ENCODE measurements at places on chromosomes 5 and 9. TPM values are rescaled to one million over a fixed set of nuclear protein-coding genes. Genes with fewer than 3 reads are reported as not detected.

PFN3 gene
- not detected for total RNA-seq

DNA sequence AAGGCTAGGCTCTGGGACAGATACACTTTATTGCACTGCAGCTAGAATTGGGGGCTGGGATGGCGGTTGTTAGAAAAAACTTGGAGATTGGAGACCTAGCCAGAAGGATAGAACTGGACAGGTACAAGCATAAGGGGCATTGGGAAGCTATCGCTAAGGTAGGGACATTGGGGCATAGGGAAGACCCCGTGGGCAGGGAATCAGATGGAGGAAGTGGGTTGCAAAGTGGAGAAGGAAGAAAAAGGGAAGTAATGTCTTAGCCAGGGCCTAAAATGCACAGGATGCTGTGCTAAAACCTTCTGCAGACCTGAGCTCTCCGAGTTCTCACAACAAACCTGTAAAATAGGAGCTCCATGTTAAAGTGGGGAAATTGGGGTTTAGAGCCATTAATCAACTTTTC lies 178.2 kb downstream of the ZDHHC21 start:
- no peak for DNase-seq

- peak; percentile 80 for DNase-seq
Observed at GRCh38 chr9:93003552-93004407, 54.7 kb upstream of the SUSD3 start.

DNA sequence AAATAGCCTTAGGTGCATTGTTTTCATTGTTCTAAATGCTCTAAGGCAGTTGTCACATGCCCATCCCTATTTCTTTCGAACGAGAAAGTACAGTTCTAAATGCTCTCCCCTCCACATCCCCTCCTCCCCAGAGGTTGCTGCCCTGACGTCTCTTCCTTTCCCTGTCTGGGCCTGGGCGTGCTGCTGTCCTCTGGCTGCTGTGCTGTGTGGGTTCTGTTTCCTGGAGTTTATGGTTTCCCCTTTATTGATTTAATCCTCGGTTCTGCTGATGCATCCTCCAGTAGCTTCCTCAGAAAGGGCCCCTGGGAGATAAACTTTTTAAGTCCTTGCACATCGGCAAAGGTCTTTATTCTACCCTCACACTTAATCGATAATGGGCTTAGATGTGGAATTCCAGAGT lies 48.8 kb downstream of the MVB12B start:
- no peak for DNase-seq

DNA sequence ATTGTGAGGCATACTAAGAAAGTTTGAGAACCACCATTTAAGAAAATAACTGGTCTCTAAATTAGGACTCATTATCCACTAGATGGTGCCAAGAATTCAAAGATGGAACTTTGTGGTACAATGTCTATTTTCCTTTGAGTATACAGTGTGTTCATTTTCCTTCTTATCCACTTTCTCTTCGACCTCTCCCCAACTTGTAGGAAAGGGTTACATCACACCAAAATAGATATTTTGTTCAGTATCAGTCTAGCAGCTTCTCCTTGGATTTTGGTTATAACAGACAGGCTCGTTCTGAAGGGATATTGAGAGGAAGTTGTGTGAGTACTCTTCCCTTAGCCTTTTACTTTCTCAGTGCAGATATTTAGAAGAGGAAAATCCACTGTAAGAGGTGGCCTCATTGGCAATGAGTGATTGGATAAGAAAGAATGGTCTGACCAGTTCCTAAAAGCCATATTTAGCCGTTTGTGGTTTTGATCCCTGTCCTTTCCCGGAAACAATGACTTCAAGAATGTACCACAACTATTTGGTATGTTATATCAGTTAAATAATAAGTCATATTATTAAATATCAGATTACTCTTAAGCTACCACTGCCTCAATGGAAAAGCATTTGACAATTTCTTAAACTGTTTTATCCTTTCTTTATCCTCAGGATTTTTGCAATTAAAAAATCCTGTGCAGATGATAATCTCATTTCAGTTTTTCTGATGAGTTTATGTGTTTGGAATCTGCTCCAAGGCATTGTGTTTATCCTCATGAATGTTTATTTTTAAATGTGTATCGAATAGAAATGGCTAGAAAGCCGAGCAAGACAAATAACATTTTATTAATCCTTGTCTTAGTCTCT lies 69.0 kb upstream of the GRAMD2B start:
- DNase-seq: peak; percentile 70

- DNase-seq: no peak
Observed at GRCh38 chr5:158979749-158980521, 119.8 kb downstream of the EBF1 start.

ARID3C gene
- total RNA-seq: not detected

OR2S2 gene
- total RNA-seq: not detected

DAB2 gene
- total RNA-seq: not detected

- DNase-seq: no peak
Observed at GRCh38 chr9:25845867-25846266, 167.6 kb upstream of the TUSC1 start.

ZNF367 gene
- total RNA-seq: 6.1 TPM

LAMC3 gene
- 0.19 TPM for total RNA-seq

GRCh38 chr5:80711938-80712337 lies 57.2 kb upstream of the DHFR start:
- no peak for DNase-seq

PLAC8L1 gene
- not detected for total RNA-seq

DNA sequence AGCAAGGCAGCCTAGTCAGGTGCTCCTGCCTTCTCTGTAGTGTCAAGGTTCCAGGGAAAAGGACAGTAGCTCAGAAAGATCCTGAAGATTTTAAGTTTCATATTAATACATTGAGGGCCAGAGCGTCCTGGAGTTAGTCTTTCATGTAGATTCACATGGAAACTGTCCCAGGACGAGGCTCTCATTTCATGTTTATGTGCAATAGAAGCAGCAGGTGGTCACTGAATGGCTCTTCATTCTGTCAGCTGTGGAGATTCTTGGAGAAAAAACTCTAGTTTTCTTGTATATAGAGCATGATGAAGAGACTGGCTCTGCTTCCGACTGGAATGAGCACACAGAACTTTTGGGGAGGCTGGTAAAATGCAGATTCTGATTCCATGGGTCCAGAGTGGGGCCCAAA lies 54.3 kb downstream of the MEGF10 start:
- no peak for DNase-seq

TAS2R1 gene
- not detected for total RNA-seq

DNA sequence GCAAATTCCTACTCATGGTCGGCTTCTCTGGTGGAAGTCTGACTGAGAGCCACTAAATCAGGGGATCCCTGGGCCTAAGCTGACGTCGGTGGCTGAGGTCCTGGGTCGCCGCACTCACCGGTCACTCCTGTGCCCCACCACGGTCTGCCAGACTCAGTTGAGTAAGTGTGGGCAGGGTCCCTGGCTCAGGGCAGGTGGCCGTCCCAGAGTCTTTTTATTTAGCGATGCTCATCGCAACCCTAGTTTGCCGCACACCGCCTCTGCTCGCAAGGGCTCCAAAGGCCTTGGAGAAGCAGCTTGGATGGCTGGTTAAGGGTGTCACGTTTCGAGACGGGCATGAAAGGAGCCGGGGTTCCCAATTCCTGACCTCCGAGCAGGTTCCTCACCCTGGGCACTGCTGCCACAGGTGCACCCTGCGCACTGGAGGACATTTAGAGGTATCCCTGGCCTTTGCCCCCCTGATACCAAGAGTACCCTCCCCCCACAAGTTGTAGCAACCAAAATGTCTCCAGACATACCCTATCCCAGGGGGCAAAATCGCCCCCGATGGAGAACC lies 59.9 kb downstream of the NSUN2 start:
- no peak for DNase-seq

GRCh38 chr9:77816641-77817341 lies 168.7 kb upstream of the GNA14 start:
- DNase-seq: no peak

- DNase-seq: no peak
Observed at GRCh38 chr5:124871303-124871702, 124.9 kb upstream of the ZNF608 start.

- no peak for DNase-seq
Observed at GRCh38 chr9:15146268-15146700, 160.7 kb downstream of the TTC39B start.

DNA sequence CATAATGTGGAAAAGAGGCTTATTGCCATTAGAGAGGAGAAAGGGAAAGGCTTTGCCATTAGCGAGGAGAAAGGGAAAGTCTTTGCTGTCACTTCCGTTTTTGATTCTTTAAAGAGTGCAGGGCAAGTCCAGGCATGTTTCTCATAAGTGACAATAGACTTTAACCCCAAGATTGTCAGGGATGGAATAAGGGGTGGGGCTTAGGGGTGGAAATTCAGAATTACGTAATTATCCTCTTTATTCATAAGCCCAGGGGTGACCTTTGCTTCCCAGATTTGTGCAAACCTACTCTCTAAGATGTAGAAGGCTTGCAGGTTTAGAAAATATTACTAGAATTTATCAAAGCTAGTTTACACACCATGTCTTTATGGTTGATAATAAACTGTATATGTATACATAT lies 2.3 kb upstream of the PLK2 start:
- DNase-seq: no peak

WNT8A gene
- total RNA-seq: not detected

GRCh38 chr5:132591145-132591544 lies 34.4 kb downstream of the RAD50 start:
- peak; percentile 22 for DNase-seq

KIAA1191 gene
- total RNA-seq: 85.1 TPM

DNA sequence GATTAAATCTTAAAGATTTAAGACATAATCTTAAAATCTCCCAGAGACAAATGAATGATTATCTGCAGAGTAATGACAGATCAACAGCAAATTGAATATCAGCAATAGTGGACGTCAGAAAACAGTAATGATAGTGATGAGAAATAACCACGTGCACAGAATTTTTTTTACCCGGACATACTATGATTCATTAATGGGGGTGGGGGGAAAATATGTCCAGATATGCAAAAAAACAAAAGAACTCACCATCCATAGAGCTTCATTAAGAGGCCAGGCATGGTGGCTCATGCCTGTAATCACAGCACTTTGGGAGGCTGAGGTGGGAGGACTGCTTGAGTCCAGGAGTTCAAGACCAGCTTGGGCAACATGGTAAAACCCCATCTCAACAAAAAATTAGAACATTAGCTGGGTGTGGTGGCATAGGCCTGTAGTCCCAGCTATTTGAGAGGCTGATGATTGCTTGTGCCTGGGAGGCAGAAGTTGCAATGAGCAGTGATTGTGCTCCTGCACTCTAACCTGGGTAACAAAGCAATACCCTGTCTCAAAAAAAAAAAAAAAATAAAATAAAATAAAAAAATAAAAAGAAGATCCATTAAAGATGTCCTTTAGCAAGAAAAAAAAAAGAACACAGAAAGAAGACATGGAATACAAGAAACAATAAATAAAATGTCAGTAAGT lies 30.9 kb upstream of the SHOC1 start:
- no peak for DNase-seq
